Stimulated activated CD8-positive, alpha-beta memory T cell treated with anti-CD3 and anti-CD28 coated beads, Interleukin-2, amount 100 ng/mL, for 1 hour (primary cell): ENCODE measurements at places on chromosomes 1 and 21.

GRCh38 chr1:65393347-65393746 lies 27.1 kb upstream of the LEPR start:
- no peak for DNase-seq

DNA sequence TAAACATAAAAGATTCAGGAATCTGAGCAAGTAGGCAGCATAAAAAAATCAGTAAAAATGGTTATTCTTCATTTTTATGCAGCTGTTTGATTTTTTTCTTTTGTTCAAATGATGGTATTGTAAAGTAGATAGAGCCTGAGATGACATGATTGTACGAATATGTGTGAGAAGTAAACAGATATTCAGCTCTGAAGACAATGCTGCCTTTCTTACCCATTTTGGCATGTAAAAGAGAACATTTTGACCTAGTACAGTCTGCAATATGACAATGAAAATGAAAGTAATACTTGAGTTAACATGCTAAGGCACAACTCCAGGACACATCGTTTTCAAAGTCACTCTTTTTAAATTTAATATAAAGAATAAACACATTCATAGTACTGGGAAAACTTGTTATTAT lies 95.7 kb upstream of the NCAM2 start:
- DNase-seq = no peak

DNA sequence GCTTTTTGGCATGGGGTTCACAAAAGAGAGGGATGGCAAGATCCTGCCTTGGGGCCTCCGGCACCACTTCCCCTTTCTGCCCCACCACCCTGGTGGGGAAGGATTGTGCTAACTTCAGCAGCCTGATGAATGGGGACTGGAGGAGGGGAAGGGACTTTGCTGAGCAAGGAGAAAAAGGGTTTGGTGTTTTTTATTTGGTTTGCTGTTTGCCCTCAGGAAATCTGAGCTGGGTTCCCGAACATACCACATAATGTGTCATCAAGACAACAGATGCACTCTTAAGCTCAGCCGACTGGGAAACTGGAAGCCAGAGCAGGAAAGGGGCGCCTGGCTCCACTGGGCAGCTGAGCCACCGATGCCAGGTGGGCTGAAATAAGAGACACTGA lies 19.8 kb downstream of the OLFML2B start:
- DNase-seq = no peak

- DNase-seq = no peak
Observed at GRCh38 chr1:25657883-25658760, 41.5 kb downstream of the MAN1C1 start.

- DNase-seq = no peak
Observed at GRCh38 chr1:69737527-69738185, 169.9 kb downstream of the LRRC7 start.

- no peak for DNase-seq
Observed at GRCh38 chr1:29827237-29827750, 591.0 kb downstream of the PTPRU start.

- DNase-seq = peak; percentile 86
Observed at GRCh38 chr1:12173631-12174121, 6.9 kb downstream of the TNFRSF1B start.

DNA sequence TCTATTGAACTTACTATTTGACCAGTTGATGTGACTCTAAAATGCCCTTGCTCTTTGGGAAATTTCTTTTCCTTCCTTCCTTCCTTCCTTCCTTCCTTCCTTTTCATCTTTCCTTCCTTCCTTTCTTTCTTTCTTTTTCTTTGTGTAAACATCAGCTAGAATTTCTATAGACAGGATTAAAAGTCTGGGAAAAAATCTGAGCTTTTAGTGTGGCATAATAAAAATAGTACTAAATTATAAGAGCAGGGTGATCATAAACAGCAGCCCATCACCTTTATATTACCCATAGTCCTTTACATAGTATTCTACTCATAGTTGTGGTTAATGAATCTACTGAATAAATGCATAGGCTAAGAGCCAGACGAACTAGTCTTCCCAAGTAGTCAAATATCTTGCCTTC lies 281.0 kb upstream of the DAB1 start:
- no peak for DNase-seq

GRCh38 chr1:49226758-49227157 lies 450.1 kb upstream of the BEND5 start:
- DNase-seq = no peak

- no peak for DNase-seq
Observed at GRCh38 chr1:17849216-17849615, 94.1 kb downstream of the ACTL8 start.

- DNase-seq = no peak
Observed at GRCh38 chr1:182113879-182114626, 52.5 kb upstream of the ZNF648 start.

DNA sequence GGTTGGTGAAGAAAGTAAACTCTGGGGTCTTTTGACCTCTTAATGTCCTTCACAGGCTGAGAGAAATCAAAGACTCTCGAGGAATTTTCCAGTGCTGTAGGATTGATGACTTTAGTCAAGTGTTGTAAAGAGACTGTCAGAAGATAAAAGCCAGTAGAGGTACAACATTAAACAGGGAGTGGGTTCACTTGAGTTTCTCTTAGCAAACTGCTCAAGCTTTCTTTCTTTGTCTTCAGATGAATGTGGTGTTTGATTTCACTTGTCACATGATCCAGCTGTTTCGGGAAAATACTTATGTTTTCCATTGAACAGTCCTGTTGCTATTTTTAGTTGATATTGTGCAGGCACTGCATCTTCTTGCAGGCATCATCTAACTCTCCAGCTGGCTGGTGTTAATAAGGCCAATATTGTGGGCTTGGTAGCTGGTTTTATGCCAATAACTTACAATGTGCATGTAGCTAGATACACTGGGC lies 45.6 kb downstream of the XCL2 start:
- no peak for DNase-seq

- DNase-seq = no peak
Observed at GRCh38 chr21:45248893-45249381, 38.8 kb downstream of the POFUT2 start.

GRCh38 chr1:219993554-219994433 lies 52.5 kb downstream of the EPRS1 start:
- DNase-seq = no peak

DNA sequence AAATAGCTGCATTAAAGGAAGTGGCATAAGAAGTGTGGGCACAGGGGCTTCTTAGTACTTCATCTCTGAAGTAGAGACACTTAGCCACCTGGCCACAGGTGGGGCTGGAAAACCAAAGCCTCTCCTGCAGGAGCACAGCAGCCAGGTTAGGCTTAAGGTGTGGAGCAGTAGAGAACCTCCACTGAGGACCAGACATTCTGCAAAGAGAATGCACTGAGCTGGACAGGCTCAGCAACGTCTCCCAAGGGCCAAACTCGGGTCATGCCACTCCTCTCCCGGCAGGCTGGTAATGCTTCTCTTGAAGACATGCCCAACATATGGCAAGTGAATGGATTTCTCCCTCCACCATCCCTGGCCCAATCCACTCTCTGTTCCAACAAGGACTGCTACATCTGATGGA lies 33.0 kb upstream of the LRRC38 start:
- DNase-seq = no peak

- DNase-seq = no peak
Observed at GRCh38 chr1:243433737-243434370, 178.0 kb downstream of the SDCCAG8 start.

DNA sequence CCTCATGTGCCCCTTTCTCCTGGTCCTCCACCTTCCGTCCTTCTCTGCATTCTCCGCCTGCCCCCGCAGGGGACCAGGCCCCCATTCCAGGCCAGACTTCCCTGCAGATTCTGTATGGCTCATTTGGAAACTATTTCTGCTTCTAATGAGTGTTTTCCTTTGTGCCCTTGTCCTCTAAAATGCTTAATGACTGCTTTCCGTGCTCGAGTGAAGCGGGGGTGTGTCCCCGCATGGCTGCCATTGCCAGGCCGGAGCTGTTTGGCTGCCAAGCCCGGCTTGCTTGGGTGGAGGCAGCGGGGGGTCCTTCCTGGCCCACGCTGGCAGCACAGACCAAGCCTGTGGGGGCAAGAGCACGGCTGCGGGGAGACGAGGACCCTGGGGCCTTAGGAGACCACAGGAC lies 299.3 kb upstream of the VAMP3 start:
- no peak for DNase-seq

DNA sequence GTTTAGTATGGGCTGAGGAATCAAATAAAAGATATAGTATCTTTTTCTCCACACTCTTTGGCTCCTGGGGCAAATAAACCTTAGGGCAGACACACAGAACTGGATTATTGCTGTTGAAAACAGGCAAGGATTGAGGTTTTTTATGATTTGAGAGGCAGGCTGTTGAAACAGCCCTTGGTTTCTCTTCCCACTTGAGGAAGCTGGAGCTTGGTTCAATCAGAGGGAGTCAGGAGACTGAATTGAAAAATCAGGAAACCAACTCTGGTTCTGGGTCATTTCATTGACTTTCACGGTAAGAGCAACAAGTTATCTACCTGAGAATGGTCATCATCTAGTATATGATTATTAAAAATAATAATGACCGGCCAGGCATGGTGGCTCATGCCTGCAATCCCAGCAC lies 108.4 kb downstream of the CNIH3 start:
- DNase-seq = no peak

- DNase-seq = no peak
Observed at GRCh38 chr1:163467289-163467688, 145.5 kb downstream of the NUF2 start.

DNA sequence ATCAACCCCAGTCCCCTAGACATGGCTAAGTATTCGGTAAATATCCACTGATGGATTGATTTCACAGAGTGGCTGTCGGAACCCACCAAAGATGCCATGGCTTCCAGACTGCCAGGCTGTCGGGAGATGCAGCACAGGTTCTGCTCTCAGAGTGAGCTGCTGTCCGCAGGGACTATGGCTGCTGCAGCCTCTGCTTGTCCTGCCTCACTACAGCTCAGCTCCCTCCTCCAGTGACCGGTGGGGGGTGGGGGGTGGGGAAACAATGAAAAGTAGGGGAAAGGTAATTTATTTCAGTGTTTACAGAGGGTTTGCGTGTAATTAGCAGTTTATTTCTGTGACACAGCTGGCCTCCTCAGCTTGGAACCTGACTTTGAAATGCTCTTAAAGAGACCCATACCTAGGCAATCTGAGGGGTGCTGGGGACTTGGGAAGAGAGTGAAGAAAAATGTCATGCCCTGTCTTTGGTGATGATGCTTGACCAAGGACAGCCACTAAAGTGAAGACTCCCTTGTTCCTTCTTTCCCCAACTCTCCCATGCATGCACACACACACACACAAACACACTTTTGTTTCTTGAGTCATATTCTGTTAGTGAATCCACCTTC lies 109.0 kb downstream of the CACNA1E start:
- DNase-seq = no peak

GRCh38 chr1:217943361-217943760 lies 312.2 kb downstream of the SPATA17 start:
- no peak for DNase-seq

DNA sequence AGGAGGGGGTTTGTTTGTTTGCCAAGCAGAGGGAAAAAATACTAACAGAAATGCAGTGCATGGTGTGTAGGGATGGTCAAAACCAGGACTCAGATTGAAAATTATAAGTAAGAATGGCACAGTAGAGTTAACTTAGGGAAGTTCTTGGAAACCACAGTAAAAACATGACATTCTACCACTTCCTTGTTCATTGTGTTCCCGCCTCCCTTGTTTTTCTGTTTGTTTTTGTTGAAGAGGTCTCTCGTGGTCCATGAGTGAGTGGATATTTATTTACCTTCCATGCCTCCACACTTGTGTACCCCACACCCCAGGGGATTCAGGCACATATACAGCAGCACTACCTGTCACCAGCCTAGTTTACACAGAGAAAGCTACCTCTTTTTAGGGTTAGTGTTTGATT lies 69.6 kb downstream of the OLFML2B start:
- no peak for DNase-seq

DNA sequence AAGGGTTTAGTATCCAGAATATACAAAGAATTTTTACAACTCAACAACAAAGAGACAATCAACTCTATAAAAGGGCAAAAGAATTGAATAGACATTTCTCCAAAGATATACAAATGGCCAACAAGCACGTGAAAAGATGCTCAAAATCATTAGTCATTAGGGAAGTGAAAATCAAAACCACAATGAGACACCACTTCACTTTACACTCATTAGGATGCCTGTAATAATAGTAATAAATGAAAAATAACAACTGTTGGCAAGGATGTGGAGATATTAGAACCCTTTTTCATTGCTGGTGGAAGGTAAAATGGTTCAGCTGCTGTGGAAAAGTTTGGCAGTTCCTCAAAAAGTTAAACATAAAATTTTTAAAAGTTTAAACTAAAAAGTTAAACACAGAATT lies 7.0 kb upstream of the ABCD3 start:
- DNase-seq = no peak

GRCh38 chr1:109218516-109218915 lies 4.8 kb downstream of the SARS1 start:
- no peak for DNase-seq

DNA sequence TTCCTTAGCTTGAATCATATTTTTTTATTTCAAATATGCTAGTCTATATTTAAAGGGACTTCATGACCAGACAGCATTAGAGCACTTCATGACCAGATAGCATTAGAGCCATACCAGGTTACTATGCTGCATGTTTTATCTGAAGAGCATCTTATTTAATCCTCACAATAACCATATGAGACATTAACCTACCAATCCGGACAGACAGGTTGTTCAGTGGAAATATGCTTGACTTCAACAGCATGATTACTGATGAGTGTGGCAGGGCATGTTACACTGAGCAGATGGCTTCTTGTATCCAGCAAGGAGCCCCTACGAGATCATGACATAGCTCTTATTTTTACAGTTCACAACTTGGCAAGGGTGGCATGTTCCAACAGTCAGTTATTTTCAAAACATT lies 85.0 kb upstream of the KCTD3 start:
- no peak for DNase-seq
